ENCODE measurements at places on chromosomes 4 and X. TPM values are rescaled to one million over a fixed set of nuclear protein-coding genes. Genes with fewer than 3 reads are reported as not detected.

GRCh38 chrX:79704325-79704724 lies 310.2 kb upstream of the TBX22 start:
- DNase-seq = no peak

DNA sequence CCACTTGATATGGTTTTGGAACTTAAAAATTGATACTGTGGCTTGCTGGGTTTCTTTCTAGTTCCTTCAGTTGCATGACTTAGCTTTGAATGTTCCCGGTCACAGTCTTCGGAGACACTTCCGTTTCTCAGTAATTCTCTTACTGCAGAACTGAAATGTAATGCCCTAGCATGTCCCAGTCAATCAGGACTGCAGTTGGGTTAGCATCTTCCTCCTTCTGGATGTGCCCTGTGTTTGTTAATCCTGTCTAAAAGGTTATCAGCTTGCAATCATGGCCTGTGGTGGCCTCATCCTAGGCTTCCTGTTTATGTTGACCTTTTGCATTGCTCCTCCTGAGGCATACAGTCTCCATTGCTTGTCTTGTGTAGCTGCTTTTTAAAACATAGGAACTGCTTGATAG lies 275.9 kb downstream of the ARHGAP10 start:
- peak; percentile 67 for DNase-seq

DNA sequence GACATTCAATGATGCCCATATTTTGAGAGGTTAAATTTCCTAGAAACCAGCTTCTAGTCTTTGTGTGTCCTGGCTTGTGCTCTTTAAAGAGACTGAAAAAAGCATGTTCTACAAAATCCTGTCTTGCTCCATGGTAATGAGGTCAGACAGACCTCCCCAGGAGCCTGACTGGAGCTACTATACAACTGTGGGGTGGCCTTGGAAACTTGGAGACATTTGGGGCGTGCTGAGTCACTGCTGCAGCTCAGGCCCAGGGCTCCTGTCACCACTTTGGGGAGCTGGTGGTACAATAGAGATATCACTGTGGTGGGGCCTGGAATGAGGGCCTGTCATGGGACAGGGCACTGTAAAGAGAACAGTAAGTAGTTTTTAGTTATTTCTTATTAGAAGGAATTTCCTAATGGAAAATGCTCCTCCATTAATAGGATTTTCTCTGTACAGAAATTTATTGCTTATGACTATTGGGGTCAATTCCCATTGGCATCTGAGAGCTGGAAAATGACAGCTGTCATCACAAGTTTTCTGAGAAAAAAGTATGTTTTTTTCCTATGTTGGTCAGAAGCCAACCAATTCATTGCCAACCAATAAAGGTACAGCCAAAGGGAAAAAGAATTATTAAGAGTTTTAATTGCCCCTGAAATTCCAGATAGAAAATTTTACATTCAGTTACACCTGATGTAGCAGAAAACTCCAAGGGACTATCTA lies 207.4 kb upstream of the JADE1 start:
- DNase-seq = peak; percentile 52

- no peak for DNase-seq
Measured at GRCh38 chr4:40289366-40290188, 45.6 kb upstream of the CHRNA9 start.

- no peak for DNase-seq
Measured at GRCh38 chrX:120429776-120430540, 39.1 kb downstream of the LAMP2 start.

- DNase-seq = no peak
Measured at GRCh38 chrX:143296521-143296920, 220.8 kb downstream of the SPANXN3 start.

GRCh38 chrX:26254436-26254835 lies 38.5 kb downstream of the MAGEB5 start:
- DNase-seq = no peak

DNA sequence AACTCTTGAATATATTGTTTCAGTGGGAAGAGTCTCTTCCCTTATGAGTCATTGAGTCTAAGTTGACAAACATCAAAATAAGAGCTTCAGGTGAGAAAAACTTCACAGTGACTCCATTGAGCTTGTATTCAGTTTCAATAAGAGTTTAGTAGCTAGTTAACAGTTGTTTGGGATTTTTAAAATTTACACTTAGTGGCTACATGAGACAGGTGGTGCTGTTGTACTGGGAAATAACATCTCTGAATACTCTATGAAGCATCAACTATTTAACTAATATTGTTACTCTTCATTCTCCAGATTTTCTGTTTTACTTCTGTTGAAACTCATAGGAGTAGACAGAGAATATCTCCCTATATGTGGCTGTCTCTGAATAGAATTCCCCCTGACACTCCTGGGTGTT lies 1609.1 kb downstream of the C4orf33 start:
- DNase-seq = no peak

DNA sequence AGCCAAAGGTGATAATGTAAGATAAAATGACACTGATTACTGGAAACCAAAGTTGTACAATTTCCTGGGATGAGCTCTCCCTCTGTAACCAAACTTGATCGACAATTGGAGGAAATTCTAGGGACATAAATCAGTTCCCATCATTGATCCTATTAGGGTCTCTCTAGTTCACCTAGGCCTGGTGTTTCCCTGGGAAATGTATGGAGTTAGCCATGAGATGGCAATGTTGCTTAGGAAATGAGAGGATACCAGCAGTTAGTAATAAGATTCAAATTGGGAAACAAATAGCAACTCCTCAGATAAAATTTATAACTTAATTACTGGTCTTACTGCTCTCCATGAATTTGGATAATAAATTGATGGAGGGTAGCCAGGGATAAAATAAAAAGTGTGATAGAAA lies 52.2 kb downstream of the SPATA18 start:
- DNase-seq = no peak

GRCh38 chr4:145216535-145216934 lies 36.1 kb upstream of the OTUD4 start:
- peak; percentile 38 for DNase-seq

GRCh38 chr4:5378002-5378401 lies 326.7 kb downstream of the STK32B start:
- peak; percentile 30 for DNase-seq

The SCML2 gene
- total RNA-seq = 1.7 TPM

The SRPX2 gene
- 44.1 TPM for total RNA-seq

The ETFDH gene
- 20.9 TPM for total RNA-seq

The TNIP2 gene
- total RNA-seq = 41.9 TPM
